ENCODE measurements at places on chromosomes 3 and 15. TPM values are rescaled to one million over a fixed set of nuclear protein-coding genes. Genes with fewer than 3 reads are reported as not detected.

Gene PTH1R
- total RNA-seq, result not detected

Gene NRG4
- total RNA-seq, result not detected

Gene ZKSCAN7
- 5.0 TPM for total RNA-seq

Gene C2CD4B
- total RNA-seq, result not detected

Gene ATP6V1A
- total RNA-seq, result 81.0 TPM

Gene PAQR9
- total RNA-seq, result not detected

Gene PRSS50
- not detected for total RNA-seq

Gene TMEM207
- not detected for total RNA-seq

Gene GOLGA8M
- total RNA-seq, result not detected

All from fibroblast of the aortic adventitia (primary cell).